ENCODE measurements at places on chromosomes 1 and 21. TPM values are rescaled to one million over a fixed set of nuclear protein-coding genes. Genes with fewer than 3 reads are reported as not detected.

DNA sequence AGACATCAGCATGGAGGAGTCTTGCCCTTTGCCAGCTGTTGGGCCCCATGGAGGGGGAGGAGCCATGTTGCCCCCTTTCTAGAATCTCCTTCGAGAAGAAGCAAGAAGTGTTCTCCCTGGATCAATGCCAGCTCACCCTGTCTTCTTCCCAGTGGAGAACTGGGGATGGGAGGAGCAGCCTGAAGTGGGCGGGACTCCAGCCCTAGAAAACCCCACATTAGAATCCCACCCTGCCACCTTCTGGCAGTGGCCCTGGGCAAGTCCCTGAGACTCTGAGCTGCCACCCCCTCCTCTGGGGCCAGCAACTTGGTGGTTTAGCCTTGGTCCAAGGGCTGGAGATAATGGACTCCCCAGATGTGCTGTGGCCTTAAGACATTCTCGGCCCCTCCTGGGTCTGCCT, 51.7 kb downstream of the PAX7 start:
- no peaks in the 10 kb centered on the region for H3K4me1 ChIP-seq
- no peak overlapping the region for H3K4me3 ChIP-seq
- H3K27me3 ChIP-seq, result peaks cover 34% of the 10 kb centered on the region
- no peak overlapping the region for H3K27ac ChIP-seq

GRCh38 chr21:35528116-35529042, 479.3 kb upstream of the RUNX1 start:
- peaks cover 5% of the 10 kb centered on the region for H3K4me1 ChIP-seq
- H3K36me3 ChIP-seq, result no peaks in the 10 kb centered on the region
- DNase-seq, result peak; percentile 62
- H3K27ac ChIP-seq, result peak overlapping the region; percentile 55
- no peaks in the 10 kb centered on the region for H3K27me3 ChIP-seq
- H3K4me3 ChIP-seq, result peak overlapping the region; percentile 25

- H3K36me3 ChIP-seq, result peaks cover 27% of the 10 kb centered on the region
- peaks cover 32% of the 10 kb centered on the region for H3K4me1 ChIP-seq
- peak overlapping the region; percentile 48 for H3K4me3 ChIP-seq
- peak overlapping the region; percentile 74 for H3K27ac ChIP-seq
- no peaks in the 10 kb centered on the region for H3K27me3 ChIP-seq
Observed at GRCh38 chr1:201481004-201481380, 12.0 kb upstream of the PHLDA3 start.

DNA sequence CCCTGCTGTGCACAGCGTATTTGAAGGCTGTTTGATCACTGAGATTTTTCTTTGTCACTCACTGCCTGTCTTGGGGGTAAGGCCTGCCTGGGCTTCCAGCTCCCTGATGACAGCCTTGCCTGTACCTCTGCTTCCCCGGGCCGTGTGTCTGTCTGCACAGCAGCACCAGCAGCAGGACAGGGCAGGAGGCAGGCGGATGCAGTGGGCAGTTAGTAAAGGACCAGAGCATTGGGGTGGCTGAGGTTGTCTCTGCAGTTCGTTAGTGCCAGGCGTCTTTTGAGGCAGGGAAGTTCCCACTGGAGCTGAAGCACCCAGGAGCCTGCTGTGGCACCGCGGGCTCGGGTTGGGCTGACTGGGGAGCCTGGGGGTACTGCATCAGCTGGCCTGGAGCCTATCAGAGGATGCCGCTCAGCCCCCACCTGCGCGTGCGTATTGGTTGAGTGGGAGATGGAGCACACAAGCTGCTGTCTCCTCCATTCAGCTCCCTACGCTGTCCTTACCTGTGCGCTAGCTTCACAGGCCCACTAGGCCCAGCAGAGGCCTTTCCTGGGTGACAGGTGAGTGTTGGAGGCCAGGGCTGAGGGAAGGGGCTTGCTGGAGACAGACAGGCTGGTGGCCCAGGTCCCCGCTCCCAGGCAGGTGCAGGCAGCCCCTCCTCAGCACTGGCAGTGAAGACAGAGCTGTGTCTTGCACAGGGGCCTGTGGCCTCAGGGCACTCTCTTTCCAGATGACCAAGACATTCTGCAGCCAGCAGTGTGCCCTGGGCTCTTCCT, 28.2 kb downstream of the SNAP47 start:
- no peaks in the 10 kb centered on the region for H3K27me3 ChIP-seq
- H3K27ac ChIP-seq, result peak overlapping the region; percentile 58
- DNase-seq, result no peak
- no peak overlapping the region for H3K4me3 ChIP-seq
- peaks cover 18% of the 10 kb centered on the region for H3K36me3 ChIP-seq
- peaks cover 22% of the 10 kb centered on the region for H3K4me1 ChIP-seq

GRCh38 chr21:46459024-46459355, 299 bp downstream of the DIP2A start:
- no peaks in the 10 kb centered on the region for H3K27me3 ChIP-seq
- H3K36me3 ChIP-seq, result no peaks in the 10 kb centered on the region
- peaks cover 26% of the 10 kb centered on the region for H3K4me1 ChIP-seq
- DNase-seq, result no peak
- H3K4me3 ChIP-seq, result peak overlapping the region; percentile 93

GRCh38 chr21:35663856-35664606, 396.3 kb downstream of the SETD4 start:
- H3K4me3 ChIP-seq, result no peak overlapping the region
- no peak for DNase-seq
- H3K36me3 ChIP-seq, result no peaks in the 10 kb centered on the region
- no peaks in the 10 kb centered on the region for H3K27me3 ChIP-seq
- no peaks in the 10 kb centered on the region for H3K4me1 ChIP-seq
- H3K27ac ChIP-seq, result no peak overlapping the region

DNA sequence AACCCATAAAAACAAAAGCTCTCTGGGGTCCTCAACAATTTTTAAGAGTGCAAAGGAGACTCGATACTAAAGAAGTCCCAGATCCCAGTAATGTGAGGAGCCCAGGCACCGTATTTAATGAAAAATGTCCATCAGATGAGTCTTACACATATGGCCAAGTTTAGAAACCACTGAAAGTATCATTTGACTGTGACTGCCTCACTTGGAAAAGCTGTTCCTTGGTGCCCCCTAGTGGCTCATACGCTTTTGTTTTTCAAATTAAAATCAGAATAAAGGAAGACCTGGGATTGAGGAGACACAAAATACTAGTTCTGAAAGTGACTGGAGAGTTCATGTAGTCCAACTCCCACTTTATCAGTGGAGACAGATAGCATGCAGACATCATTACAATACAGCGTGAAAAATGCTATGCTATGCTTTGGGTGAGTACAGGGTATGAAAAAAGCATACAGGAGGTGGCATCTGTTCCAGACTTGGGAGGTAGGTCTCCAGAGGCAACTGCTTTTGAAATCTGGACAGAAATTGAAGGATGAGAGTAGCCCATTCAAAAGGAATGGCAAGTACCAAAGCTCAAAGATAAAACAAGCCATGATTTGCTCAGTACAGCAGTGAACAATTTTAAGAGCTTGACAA, 33.8 kb downstream of the GDAP2 start:
- H3K36me3 ChIP-seq, result peaks cover 66% of the 10 kb centered on the region
- no peak overlapping the region for H3K27ac ChIP-seq
- H3K27me3 ChIP-seq, result no peaks in the 10 kb centered on the region
- DNase-seq, result no peak
- no peak overlapping the region for H3K4me3 ChIP-seq

DNA sequence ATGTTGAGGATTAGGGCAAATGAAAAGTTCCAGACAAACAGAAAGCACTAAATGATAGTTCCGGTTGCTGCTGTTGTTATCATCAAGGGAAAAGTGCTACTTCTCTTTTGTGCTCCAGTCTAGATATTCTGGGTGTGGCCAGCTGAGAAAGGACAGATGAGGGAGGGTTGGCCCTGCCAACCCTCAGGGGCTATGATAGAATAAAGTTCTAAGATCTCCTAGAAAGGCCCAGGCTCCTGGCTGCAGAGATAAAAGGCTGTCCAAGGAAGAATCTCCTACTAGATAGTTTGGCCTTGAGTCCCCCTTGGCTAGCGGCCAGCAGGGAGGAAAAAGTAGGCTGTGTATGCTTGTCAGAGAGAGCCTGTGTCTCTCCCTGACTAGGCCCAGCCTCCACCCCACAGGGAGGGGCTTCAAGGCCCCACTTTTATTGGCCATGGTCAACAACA, 31.5 kb downstream of the RIMS3 start:
- H3K27ac ChIP-seq, result no peak overlapping the region
- H3K4me3 ChIP-seq, result no peak overlapping the region
- peaks cover 4% of the 10 kb centered on the region for H3K4me1 ChIP-seq
- no peaks in the 10 kb centered on the region for H3K27me3 ChIP-seq

- DNase-seq, result peak; percentile 96
- no peaks in the 10 kb centered on the region for H3K27me3 ChIP-seq
- H3K4me1 ChIP-seq, result peaks cover 27% of the 10 kb centered on the region
- H3K27ac ChIP-seq, result peak within 1 kb of the TSS; percentile 89
- peak within 1 kb of the TSS; percentile 77 for H3K4me3 ChIP-seq
Observed at GRCh38 chr1:111739194-111739924, at the start of gene INKA2. Gene INKA2 (minus strand): TSS chr1:111739395. CDS start chr1:111739242, 153 bp downstream.

DNA sequence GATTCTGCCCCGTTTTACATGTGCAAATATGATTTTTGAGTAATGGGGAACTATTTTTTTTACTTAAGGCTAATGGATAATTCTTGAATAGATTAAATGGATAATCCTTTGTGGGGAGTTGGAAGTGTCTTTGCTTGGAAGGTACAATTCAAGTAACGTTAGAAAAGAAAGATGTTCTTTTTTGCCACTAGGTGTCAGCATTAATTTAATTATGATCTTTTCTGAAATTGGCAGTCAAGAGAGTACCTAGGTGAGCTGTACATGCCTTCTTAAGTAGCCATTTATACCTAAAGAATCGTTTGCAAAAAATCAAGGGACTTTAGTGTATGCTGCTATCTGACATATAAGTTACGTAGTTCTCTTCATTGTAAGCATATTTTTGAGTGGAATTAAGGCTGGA, 2.2 kb downstream of the FBXO28 start:
- H3K36me3 ChIP-seq, result peaks cover 17% of the 10 kb centered on the region
- H3K4me3 ChIP-seq, result no peak overlapping the region
- DNase-seq, result no peak
- no peaks in the 10 kb centered on the region for H3K27me3 ChIP-seq
- H3K27ac ChIP-seq, result no peak overlapping the region

Gene DHRS3
- total RNA-seq, result 106 TPM
